ENCODE measurements at places on chromosomes 12 and 14.

DNA sequence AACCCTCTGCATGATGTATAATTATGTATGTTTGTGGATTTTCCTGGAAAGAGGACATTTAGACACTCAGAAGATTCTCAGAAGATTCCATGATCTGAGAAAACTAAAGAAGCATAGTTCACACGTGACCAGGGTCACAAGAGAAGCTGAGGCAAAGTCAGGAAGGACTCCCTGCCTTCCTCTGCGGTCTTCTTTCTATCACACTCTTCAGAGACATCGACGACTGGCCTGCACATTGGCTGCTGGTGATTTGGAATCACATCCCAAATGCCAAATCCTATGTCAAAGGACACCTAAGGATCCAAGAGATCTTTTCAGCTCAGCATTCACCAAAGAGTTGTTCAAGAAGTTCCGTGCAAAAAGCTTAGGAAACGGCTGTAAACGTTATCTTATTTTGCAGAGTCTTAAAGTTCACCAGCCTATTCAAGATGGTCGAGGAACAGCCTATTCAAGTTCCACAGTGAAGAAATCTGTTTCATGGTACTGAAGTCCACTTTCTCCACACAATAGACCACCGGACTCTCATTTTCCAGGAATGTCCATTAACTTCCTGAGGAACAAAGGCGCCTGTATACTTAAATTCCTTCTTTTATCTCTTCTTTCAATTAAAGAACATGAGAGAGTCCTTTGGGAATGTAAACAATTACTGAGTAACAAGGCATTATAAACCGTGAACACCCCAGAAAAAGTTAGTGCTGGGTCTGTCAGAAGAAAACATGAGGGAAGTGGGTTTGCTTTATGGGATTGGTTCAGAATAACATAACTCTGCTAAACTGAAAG is 42.1 kb downstream of the IGF1 start:
- no peak for DNase-seq

GRCh38 chr12:89636052-89636775 is 72.4 kb downstream of the ATP2B1 start:
- DNase-seq: no peak

- DNase-seq: no peak
Measured at GRCh38 chr12:71567537-71567936, 96.1 kb downstream of the ZFC3H1 start.

GRCh38 chr14:77862154-77862786 is 62.4 kb downstream of the ADCK1 start:
- peak; percentile 64 for DNase-seq

GRCh38 chr12:84929501-84929900 is 16.9 kb upstream of the SLC6A15 start:
- DNase-seq: no peak

GRCh38 chr12:112992541-112993398 is 14.5 kb downstream of the OAS2 start:
- DNase-seq: no peak

- no peak for DNase-seq
Measured at GRCh38 chr14:57820581-57820980, 45.3 kb downstream of the SLC35F4 start.

GRCh38 chr12:24352363-24352762 is 402.9 kb upstream of the SOX5 start:
- DNase-seq: no peak

GRCh38 chr12:43766291-43766690 is 7.5 kb downstream of the IRAK4 start:
- no peak for DNase-seq

DNA sequence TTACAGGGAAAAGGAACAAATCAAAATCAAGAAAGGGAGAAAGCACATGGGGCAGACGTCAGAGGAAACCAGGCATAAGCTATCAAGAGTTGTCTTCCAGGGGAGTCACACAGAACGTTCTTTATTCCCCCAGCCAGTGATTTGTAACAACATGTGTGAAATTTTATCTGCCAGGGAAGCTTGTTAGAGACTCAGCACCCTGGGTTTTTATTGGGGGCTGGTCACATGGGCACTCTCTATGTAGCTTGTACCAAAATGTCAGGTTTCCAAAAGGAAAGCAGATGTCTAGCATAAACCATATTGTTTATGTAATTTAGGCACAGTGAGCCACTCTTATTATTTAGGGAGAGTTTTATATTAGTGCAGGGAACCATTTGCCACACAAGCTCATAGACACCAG is 440.4 kb upstream of the DCN start:
- DNase-seq: no peak

DNA sequence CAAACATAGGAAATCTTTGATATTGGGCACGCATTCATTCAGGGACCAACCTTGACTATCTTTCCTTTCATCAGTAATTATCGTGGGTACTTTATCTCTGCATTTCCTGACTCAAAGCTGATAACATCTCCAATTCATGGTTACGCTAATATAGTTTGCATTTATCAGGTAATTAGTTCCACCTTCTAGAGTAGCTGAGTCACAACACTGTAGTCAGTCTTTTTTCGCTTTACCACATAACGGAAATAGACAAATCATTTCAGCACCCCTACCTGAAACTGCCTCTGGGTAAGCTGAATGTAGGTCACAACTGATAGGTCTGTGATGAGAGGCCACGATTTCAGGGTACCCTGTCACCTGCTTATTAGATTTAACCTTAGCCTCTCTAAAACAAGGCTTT is 36.7 kb upstream of the IL22 start:
- no peak for DNase-seq

DNA sequence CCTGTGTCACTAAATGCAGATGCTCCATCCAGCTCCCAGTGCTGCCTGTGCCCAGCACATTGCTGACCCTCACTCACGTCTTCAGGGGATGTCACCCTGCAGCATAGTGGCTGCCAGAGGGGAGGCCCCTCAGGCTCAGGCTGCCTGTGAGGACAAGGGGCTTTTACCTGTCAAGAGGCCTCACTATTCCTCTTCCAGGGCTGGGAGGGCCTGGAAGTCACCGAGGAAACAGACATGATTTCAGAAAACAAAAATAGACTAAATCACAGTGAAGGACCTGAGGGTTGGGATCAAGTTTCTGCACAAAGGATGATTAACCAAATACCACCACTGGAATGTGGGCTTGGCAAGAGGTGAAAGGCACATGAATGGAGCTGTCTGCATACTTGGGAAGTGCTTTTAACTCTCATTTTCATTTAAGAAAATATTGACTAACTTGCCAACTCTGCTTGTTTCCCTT is 1202.3 kb downstream of the BCL11B start:
- no peak for DNase-seq

GRCh38 chr12:57039016-57039798 is 10.7 kb downstream of the MYO1A start:
- no peak for DNase-seq

DNA sequence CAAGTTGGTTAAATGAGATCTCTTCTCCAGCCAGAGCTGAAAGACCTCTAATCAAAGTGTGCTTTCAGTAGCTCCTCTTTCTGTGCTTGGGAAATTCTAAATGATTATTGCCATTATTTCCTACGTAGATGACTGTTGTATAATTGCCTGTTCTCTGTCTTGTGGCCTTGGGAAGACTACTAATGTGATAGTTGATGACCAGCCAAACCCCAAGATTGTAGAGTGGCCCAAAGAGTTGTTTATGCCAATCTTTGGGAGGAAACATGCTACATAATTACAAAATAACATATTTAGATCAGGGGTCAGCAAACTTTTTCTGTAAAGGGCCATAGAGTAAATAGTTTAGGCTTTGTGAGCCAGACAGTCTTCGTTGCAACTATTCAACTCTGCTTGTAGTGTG is 135.1 kb upstream of the DIO2 start:
- DNase-seq: no peak

DNA sequence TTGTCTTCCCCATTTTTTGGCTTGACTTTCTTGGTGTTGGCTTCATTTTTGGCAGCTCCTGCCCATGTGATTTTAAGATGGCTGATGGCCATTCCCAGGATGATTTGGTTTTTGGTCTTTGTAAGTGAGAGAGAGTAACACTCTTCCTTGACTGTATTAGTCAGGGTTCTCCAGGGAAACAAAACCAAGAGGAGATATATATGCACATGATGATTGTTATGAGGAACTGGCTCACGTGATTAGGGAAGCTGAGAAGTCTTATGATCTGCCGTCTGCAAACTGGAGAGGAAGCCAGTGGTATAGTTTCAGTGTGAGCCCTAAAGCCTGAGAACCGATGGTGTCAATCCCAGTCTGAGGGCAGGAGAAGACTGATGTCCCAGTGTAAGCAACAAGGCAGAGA is 146.6 kb downstream of the NRXN3 start:
- no peak for DNase-seq

- no peak for DNase-seq
Measured at GRCh38 chr14:91205459-91205858, 39.0 kb downstream of the GPR68 start.

DNA sequence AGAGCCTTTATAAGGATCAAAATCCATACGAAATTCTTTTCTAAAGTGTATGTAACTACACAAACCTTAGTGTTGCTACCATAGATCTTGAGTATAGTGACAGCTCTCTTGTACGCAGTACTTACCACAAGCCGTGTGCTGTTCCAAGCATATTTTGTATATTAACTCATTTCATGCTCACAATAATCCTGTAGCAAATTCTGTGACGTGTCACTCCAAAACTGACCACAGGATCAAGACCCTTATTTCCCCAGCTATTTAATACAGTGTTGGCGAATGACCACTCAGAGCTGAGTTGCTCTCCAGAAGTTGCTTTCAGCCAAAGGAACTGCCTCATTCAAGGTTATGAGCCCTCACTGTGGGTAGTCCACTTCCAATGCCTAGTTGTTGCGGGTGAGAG is 169.8 kb downstream of the BTG1 start:
- no peak for DNase-seq

- no peak for DNase-seq
Measured at GRCh38 chr14:51488569-51489220, 163.0 kb upstream of the FRMD6 start.

DNA sequence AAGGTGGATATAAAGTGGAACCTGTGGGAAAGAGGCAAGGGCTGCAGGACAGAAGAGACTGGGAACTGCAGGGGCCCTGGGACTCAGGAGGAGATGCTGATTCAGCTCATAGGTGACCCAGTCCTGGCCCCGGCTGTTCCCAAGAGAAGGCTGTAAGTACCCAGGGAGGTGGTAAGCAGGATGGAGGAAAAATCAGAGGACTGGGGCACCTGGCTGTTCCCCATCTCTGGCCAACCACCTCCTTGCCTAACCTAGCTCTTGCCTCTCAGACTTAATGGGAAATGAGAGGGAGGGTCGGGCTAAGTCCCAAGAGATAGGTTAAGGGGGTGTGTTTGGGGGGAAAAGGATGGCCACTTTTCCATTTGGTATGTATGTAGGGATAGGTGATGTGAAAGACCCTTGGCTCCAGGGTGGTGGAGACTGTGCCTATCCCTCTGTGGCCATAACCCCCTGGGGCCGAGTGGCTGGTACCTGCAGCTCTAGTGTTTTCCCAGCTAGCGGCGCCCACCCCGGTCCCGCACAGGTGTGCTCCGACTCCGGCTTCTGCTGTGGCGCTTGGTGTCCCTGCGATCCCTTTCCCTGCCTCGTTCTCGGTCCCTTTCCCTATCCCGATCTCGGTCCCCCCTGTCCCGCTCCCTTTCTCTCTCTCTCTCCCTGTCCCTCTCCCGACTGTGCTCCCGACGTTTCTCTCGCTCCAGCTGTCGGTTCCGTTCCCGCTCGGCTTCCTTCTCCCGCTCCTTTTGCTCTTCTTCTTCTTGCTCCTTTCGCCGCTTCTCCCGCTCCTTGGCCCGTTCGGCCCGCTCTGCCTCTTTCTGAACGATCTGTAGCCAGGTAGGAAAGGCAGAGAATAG is 1.6 kb upstream of the CDH24 start:
- no peak for DNase-seq

- no peak for DNase-seq
Measured at GRCh38 chr14:58574623-58575022, 63.1 kb upstream of the DACT1 start.

DNA sequence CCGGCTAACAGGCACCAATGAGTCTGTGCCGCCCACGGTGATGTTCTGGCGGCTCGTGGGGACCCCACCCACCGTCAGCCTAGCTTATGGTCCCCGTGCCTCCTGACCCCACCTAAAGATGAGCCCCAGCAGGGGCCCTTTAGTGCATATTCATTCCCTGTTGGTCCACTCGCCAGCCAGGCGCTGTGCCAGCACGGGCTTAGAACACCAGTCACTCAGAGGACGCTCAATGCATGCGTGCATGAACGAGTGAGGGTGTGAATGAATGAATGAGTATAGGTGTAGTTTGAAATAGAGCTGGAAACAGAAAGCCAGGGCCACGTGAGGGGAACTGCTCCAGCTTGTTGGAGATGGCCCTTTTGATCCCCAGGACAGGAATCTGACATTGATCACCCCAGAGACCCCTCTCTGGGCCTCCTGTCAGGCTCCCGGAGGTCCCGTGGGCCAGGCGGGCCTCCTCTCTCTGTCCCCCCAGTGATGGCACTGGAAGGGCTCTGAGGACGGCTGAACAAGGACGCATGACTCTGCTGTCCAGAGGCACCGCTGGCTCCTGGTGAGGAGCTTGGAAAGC is 193.9 kb upstream of the C14orf180 start:
- DNase-seq: no peak

- no peak for DNase-seq
Measured at GRCh38 chr12:115306380-115306779, 622.4 kb upstream of the TBX3 start.

DNA sequence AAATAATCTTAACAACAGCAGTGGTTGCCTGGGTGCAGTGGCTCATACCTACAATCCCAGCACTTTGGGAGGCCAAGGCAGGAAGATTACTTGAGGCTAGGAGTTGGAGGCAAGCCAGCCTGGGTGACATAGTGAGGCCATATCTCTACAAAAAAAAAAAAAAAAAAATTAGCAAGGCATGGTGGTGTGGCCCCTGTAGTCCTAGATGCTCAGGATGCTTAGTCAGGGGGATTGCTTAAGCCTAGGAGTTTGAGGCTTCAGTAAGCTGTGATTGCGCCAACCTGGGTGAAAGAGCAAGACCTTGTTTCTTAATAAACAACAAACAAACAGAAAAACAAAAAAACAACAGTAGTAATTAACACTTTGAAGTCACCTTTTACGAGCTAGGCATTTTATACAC is 642 bp upstream of the ACSM4 start:
- DNase-seq: no peak

- DNase-seq: no peak
Measured at GRCh38 chr12:54185919-54186318, 2.9 kb downstream of the SMUG1 start.

Measured in substantia nigra (tissue), 51 donors.